ENCODE measurements at places on chromosomes 2 and 18.

DNA sequence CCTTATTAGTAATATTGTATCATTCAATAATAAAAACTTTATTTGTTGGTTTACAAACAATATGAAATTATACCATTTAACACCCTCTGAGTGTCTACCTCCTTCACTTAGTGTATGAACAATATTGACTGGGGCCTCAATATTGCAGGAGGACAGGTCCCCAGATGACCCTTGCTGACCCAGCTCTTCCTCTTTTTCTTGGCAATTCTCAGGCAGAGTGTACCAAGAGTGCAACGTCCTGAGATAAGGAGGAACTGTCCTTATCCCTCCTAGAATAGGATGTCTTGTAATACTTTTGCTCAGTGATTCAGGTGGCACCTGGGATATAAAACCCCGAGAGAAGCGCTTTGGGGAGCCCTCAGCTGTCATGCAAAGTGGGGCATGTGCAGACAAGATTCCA lies 76.8 kb downstream of the PLA2R1 start:
- DNase-seq: no peak

DNA sequence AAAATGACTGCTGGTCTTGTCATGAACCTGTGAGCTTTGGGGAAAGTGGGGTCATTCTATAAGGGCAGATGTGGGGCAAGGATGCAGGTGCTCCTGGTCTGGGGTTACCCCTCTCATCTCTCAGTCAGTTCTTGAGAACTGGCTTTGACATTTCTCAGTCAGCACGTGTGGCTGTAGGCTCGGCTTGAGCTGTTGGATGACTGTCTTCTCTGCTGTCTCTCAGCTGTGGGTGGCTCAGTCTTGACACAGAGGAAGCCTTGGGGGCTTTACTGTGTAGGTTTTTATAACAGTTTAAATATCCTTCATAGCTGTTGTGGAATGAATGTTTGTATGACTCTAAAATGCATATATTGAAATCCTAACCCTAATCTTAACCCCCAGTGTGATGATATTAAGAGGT lies 296.4 kb upstream of the CELF4 start:
- no peak for DNase-seq

DNA sequence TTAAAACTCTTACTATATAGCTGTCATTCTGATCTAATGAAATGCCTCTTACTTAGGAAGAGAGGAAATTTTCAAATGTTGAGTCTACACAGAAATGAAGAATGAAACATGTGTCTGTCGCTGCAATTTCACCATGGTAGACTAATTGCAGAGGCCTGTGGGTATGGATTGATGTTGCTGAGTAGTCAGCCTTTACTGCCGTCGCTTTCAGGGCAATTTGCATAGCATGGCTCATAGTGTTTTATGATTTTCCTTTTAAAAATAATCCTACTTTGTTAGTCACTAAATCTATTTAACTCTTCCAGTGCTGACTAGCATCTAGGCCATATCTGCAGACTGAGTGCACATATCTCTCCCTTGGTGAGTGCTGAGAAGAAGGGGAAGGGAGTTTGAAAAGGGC lies 819.2 kb downstream of the SATB2 start:
- DNase-seq: no peak

- no peak for DNase-seq
Observed at GRCh38 chr2:137976274-137976673, 12.0 kb downstream of the HNMT start.

DNA sequence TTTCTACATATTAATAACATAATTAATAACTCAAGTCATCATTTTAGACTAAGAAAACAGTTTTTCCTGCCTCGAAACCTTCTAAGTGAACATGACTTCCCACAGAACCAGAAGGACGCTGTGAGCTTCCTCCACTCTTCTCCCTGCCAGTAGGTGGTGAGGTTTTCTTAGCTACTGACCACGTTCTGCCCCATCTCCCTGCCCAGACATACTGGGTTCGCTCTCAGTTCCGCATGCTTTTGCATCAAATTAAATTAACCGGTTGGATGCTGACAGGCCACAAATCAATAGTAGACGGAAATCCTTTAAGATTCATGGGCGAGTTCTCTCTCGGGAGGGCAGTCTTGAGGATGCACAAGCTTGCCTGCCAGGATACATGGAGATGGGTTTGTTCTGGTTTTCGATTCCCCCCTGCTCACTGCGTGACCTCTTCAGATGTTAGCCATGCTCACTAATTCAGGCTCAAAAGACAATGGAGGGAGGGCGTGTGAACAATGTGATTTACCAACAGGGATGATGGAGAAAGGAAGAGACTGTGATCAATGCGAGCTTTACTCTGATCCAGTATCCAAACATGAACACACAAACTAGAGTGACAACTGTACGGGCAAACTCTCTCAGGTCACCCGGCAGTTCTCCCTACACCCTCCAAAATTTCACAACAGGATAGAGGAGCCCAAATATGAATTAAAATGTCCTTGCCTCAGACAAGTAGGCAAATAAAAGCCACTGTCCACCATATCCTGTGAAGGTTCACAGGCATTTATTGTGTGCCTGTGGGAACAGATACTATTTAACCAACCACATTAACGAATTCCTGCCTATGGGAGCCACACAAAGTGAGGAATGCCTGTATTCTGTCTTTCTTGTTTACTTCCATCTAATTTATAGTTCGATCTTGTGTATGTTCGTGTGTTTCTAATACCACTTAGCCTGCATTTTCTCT lies 375.7 kb downstream of the EIPR1 start:
- DNase-seq: no peak

DNA sequence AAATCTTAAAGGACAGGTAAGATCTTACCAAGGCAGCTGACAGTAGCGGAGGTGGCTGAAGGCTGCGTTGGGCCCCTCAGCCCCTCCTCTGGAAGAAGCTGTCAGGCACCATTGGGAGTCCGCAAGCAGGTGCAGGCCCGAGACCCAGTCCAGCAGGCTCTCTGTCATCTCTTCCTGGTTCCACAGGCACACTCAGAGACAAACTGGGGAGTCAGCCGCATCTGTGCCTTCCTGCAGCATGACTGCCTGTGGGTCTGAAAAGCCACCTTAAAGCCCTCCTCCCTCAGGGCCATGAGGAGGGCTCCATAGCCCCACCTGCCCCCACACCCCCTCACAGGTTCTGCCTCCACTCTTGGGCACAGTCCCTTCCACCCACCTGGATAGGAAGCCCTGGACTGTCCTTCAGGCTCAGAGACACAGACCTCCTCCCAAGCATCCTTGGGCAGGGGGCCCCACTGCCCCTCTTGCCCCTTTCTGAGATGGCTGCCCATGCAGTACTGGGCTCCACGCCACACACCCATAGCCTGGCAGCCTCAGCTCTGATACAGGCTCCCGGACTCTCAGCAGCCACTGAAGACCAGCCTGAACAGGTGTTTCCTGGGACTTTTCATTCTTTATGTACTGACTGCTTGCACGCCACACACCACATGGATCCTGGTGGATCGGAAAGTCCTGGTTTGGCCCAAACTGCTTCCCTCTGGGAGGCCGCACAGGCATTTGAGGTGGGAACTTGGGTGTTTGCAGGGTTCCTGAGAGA lies 239.8 kb downstream of the SEPTIN10 start:
- no peak for DNase-seq

GRCh38 chr2:162155093-162155492 lies 3.0 kb upstream of the GCG start:
- DNase-seq: no peak

GRCh38 chr2:158038901-158039300 lies 62.8 kb upstream of the UPP2 start:
- DNase-seq: no peak

GRCh38 chr2:78585871-78586270 lies 439.6 kb upstream of the REG3G start:
- DNase-seq: no peak

- DNase-seq: no peak
Observed at GRCh38 chr2:119541476-119541875, 2.8 kb upstream of the CFAP221 start.

DNA sequence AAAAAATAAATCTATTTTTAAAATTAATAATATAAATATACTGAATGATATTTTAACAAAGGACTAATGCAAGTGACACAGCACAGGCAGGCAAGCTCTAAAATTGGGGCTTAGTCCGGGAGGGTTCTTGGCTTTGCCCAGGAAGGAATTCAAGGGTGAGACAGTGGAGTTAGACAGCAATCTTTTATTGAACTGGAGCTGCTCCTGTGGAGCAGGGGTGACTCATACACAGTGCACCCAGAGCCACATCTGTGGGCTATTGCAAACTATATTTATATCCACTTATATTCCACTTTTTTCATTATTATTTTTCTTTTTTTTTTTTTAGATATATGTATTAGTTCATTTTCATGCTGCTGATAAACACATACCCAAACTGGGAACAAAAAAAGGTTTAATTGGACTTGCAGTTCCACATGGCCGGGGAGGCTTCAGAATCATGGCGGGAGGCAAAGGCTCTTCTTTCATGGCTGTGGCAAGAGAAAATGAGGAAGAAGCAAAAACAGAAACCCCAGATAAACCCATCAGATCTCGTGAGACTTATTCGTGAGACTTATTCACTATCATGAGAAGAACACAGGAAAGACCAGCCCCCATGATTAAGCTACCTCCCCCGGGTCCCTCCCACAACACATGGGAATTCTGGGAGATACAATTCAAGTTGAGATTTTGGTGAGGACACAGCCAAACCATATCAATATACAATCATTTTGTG lies 437.1 kb downstream of the BCL11A start:
- DNase-seq: peak; percentile 20

DNA sequence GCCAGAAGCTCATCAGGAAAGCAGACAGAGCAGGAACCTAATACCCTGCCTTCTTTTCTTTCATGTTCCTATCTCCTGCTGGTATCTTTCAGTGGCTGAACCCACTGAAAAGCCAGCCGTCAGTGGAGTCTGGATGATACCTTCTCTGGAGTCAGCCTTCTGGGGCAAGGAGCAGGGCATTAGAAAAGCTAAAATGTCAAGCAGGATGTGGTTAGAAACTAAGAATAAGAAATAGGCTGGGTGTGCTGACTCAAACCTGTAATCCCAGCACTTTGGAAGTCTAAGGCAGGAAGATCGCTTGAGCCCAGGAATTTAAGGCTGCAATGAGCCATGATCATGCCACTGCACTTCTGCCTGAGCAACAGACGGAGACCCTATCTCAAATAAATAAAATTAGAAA lies 642.0 kb upstream of the FSHR start:
- no peak for DNase-seq

DNA sequence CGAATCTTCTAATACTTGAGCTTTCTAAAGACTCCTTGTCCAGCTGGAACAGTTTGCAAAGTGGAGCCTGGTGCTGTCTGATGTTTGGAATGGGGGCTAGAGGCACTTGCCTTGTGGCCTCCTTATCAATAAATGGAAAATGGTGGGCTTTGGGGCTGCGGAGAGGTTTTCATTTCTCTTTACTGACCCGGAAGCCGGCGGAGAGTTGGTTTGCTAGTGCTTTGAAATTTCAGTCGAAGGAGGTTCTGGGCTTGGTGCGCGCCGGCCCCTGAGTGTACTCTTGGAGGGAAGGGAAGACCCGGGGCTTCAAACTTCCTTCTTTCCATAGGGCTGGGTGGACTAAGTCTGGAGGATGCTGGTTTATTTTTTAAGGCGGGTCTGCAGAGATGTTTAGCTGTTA lies 714 bp downstream of the RPIA start:
- DNase-seq: peak; percentile 36

DNA sequence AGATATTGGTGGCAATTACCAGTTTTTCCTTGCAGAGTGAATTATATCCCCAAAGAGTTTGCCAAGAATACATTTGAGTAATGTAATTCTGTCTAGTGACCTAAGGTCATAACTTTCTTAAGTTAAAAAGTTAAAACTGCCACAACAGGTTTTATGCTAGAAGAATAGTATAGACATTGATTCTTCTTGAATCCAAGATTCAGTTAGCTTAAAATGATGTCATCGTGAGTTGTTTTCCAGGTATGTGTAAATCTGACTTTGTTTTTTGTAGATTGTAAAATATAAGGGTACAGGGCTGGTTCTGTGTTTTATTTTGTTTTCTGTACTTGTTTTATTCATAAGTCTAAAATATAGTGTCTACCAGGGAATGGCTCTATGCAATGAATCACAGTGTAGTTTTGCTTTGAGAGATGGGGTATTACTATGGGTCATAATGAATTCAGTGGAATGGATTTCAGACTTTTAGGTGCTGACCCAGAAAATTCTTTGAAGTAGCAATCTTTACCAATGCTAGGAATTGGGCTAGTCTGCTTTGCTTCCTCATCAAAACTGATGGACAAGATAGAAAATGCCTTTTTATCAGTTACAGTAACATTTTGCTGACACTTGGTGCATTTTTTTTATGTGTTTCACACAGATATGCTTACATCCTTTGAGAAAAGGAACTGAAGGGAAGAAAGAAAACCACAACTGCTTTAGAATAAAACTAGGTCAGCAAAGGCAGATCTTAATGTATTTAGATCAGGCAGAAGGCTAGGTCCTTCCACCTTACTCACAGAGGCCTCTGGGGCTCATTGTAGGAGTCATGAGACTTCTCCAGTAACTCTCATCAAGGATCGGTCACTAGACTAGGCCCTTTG lies 20.8 kb upstream of the MGAT5 start:
- DNase-seq: peak; percentile 37

DNA sequence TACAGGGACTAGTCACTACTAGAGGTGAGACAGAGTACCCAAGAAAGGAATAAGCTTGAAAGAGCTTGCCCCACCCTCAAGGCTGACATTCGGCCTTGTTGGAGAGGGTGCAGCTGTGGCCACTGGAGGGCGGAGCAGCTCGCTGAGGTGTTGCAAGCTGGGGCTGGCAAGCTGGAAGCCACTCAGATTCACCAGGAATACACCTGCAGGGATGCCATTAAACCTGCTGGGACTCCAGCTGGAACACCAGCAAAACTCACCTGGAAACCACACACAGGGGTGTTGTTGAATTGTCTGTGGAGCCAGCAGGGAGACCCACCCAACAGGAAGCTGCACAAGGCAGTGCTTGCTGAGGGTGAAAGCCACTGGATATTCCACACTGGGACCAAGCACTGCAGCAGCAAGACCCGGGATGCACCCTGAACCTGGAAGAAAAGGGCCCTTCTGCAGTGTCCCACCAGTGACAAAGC lies 26.1 kb downstream of the KCTD18 start:
- no peak for DNase-seq

GRCh38 chr2:133265432-133265949 lies 302.8 kb downstream of the NCKAP5 start:
- DNase-seq: no peak

DNA sequence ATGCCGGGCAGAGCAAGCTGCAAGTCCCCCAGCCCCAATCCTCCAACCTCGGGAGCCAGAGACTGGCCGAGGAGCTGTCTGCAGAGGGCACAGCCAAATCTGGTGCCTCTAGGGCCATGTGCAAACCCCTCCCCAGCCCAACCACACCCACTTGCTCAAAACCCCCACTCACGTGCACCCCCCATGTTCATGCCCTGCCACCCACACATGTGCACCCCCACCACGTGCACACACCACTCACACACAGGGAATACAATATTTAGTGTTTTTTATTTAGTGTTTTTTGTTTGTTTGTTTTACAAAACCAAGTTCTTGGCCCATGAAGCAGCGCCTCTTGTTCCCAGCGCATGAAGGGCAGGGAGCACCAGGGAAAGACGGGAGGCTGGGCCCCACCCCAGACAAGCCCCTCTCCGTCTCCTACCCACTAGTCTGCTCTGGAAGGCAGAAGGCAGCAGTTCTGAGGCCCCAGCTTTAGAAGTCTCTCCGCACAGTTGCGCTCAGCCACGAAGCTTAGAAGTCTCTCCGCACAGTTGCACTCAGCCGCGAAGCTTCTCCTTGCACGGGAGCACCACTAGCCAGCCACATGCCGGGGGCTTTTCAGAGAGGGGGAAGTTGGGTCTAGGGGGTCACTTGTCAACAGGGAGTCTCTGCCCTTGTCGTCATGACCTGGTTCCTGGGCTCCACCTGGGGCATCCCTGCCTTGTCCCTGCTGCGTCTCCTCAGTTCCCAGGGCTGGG lies 276.1 kb upstream of the HDAC4 start:
- DNase-seq: no peak

GRCh38 chr2:168731616-168732015 lies 70.8 kb upstream of the NOSTRIN start:
- DNase-seq: peak; percentile 31

All from suppressor macrophage treated with lipopolysaccharide for 4 hours (primary cell).